ENCODE measurements at places on chromosomes 13 and 19.

DNA sequence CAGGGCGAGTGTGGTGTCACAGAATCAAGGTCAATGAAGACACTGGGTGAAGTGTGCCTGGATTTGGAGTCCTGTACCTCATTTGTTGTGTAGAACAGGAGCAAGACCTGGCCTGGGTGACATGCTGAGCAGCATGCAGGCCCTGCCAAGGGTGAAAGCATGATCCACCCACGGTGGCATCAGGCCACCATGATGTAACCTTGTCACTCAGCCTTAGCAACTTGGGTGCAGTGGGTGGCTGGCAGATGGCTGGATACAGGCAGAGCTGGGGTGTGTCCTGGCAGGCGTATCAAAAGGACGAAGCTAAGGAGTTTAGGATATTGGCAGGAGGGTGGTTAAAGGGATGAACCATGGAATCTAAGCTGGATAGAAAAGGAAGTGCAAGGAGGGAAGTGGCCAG is 10.3 kb downstream of the THSD1 start:
- no peak for DNase-seq

DNA sequence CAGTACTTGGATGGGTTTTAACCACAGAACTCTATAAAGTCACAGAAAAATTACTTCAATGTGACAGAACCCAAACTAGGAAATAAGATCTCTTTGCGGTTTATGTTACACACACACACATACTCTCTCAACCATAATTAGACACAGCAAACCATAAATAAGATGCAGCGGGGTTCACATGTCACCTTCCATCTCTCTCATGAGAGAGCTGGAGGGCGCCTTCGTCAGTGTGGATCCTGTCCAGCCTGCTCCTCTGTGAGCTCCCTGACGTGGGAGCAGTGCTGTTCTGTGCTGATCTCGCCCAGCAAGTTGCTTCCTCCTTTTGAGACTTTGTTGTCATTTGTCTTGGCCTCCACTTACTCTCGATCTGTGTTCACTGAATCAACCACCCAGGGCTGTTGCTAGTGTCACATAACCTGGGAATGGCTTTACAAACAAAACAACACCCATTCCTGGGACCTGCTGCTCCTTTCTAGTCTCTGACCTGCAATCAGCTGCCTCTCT is 204.9 kb upstream of the KL start:
- DNase-seq = no peak

DNA sequence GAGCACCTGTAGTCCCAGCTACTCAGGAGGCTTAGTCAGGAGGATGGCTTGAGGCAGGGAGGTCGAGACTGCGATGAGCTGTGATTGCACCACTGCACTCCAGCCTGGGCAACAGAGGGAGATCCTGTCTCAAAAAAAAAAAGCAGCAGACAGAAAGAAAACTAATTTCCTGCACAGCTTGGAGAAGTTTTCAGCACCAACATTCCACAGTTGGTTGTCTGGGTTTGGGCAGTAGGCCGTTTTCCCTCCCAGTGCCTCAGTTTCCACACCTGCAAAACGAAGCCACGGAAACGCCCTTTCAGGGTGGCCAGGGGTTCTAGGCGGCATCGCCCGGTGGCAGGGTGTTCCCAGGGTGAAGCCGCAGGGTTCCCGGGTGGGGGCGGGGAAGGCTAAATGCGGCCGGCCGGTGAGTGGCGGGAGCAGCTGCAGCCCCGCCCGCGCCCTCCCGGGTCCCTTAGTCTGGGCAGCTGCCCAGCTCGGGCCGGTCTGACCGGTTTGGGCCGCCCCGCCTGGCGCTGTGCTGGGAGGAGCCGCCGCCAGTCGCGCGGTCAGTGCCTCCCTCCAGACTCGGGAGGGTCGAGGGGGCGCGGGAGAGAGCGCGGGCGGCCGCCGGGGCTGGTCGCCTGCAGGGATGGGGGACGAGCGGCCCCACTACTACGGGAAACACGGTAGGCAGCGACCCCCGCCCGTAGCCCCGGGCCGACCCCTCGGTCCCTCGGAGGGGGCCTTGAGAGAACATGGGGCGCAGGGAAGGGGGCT is at the start of gene SLC44A2:
Gene SLC44A2 (plus strand): TSS at position 551 of the 759 bp plus-strand sequence. CDS start 81 bp downstream, at position 632.
- DNase-seq = peak; percentile 21

- DNase-seq = peak; percentile 30
These were observed 18.5 kb downstream of the CYP2A6 start for GRCh38 chr19:40831502-40832430.

DNA sequence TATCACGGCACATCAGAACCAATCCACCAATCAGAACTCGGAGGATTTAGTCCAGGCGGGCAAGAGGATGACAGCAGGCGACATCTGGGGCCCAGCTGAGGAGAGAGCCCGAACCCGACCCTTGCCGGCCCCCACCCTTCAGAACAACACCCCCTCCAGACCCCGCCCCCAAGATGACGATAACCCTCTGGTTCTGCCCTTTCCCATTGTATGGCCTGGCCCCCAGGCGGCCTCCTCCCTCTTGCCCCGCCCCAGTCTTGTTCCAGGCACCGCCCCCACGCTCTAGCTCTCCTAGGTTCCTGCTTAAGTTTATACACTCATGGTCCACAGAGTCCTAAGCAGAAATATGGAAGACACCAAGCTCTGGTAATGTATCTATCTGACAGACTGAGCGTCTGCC is 2.8 kb upstream of the ZNF83 start:
- DNase-seq = no peak

- DNase-seq = no peak
These were observed 85.7 kb downstream of the SHISA2 start for GRCh38 chr13:25966086-25966485.

DNA sequence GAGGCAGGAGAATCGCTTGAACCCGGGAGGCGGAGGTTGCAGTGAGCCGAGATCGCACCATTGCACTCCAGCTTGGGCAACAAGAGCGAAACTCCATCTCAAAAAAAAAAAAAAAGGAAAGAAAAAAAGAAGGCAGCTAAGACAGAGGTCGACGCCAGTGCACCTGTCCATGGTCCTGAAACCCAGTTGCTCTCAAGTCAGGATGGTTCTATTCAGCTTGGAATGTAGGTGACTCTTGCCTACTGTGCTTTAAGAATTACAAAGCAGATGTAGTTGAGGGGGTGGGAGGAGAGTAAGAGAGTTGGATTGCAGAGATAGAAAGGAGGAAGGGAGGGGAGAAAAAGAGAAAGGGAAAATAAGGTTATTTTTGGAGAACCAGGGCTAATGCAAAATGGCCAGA is 18.7 kb downstream of the CACNG7 start:
- peak; percentile 62 for DNase-seq

GRCh38 chr13:74206061-74206561 is 71.9 kb upstream of the KLF12 start:
- DNase-seq = peak; percentile 51

GRCh38 chr13:94479616-94480015 is at the start of gene DCT:
DCT (minus strand) TSS chr13:94479682; CDS start chr13:94479255, 427 bp downstream.
- DNase-seq = peak; percentile 77

DNA sequence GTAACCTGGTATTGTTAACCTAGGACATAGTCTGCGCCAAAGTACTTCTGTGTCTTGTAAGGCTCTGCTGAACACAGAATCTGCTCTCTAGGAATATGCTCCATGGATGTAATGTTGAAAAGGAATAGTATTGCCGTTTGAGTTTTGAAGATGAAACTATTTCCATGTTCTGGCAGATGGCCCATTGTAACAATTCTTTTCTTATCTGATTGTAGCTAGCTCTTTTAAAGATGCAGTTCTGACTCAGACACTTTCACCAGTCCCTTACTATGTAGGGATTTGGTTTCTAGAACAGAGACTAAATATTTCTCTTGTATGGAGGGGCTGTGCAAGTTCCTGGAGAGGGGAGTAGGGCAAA is 185.6 kb downstream of the MTUS2 start:
- DNase-seq = no peak

DNA sequence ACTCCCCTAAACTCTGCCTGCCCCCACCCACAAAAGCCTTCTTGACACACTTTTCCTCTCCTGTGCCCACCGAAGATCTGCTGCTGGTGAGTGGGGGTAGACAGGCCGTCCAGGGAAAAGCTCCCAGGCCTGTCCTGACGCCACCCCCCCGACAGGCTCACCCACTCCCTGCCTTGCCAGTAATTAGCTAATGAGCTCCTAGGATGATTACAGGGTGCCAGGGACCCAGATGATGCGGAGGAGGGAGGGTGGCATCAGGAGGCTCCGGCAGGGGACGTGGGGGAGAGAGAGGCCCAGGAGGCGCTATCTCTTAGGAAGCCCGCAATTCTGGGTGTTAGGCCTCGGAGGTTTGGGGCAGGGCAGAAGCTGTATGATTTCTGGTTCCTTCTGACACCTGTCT is 27.0 kb downstream of the MARK4 start:
- DNase-seq = no peak

- DNase-seq = no peak
These were observed 133.2 kb downstream of the STARD13 start for GRCh38 chr13:33152389-33152788.

DNA sequence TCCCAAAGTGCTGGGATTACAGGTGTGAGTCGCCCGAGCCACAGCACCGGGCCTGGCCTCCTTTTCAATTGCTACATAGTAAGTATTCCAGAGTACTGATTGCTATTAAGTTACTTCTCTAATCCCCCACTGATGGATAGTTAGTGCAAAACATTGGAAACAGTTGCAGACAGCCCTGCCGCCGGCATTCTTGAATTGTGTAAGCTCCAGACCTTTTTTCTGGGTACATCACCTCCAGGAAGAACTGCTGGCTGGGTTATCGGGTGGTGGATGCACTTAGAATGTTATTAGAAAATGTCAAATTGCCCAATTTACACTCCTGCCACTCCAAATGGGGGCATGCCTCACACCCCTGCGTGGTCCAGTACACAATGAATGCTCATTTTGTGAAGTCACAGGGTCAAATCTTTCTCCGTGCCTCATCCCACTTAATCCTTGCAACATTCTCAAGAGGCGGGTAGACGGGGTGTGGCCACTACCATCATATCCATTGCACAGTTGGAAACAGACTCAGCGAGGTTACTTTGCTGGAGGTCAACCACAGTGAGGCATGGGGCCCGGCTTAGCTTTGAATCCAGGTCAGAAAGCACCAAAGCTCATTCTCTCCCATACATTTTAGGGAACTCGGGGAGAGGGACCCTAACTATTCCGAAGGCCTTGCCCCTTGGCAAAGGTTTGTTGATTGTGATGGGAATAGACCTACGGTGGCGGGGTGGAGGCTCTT is 1.0 kb upstream of the KDM4B start:
- DNase-seq = no peak

DNA sequence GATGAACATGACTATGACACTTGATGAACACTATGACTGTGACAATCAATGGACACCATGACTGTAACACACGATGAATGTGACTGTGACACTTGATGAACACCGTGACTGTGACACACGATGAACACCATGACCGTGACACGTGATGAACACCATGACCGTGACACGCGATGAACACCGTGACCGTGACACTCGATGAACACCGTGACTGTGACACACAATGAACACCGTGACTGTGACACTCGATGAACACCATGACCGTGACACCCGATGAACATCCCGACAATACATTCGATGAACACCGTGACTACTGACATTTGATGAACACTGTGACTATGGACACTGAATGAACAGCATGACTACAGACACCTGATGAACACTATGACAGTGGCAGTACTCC is 30.9 kb downstream of the ZFR2 start:
- no peak for DNase-seq

- peak; percentile 36 for DNase-seq
These were observed 53.3 kb downstream of the TEX26 start for GRCh38 chr13:30985637-30986205.

GRCh38 chr13:109779876-109780510 is 6.4 kb downstream of the IRS2 start:
- no peak for DNase-seq

DNA sequence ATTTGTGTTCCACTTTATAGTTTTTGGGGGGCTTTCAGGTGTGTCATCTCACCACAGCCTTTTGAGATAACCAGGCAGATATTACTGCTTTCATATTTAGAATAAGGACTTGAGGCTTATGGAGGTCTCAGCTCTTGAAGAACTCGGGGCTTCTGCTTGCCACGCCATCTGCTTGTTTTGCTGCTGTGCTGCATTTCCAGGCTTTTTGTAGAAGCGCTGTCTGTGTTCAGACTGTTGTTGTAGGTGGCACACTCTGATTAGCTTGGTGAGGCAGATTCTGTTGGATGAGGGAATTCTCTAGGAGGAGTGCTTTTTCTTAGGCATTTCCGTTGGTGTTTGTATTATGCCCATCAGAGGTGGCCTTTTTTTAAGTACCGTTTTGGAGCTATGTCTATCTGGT is 57.2 kb downstream of the WASF3 start:
- no peak for DNase-seq

DNA sequence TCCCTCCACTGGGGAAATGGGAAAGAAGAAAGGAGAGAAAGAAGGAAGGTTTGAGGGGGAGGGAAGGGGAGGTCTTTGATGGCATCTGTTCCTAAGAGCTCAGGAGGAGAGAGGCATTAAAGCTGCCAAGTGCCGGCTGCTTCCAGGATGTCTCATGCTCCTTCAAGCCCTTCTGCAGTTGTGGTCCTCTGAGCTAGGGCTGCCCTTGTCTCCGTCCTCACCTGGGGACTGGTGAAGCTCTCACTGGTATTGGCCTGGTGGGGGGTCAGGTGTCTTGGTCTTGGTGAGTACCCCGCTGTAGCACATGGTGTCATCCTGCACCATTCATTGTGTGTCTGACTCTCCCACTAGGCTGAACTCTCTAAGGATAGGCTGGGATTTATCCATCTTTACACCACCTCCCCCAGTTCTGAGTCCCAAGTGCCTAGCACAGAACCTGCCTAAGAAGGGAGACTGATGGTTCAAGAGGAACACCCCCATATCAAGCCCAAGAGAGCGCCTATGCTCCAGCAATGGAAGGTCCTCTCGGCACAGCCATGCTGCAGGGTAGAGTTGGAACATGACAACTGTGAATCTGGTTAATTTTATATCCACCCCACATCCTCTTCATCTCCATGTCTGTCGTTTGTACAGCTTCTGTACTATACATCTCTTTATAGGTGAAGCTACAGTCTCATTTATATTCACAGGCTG is 83.7 kb downstream of the AKAP11 start:
- DNase-seq = no peak

GRCh38 chr13:43783820-43784219 is 3.0 kb downstream of the ENOX1 start:
- no peak for DNase-seq

DNA sequence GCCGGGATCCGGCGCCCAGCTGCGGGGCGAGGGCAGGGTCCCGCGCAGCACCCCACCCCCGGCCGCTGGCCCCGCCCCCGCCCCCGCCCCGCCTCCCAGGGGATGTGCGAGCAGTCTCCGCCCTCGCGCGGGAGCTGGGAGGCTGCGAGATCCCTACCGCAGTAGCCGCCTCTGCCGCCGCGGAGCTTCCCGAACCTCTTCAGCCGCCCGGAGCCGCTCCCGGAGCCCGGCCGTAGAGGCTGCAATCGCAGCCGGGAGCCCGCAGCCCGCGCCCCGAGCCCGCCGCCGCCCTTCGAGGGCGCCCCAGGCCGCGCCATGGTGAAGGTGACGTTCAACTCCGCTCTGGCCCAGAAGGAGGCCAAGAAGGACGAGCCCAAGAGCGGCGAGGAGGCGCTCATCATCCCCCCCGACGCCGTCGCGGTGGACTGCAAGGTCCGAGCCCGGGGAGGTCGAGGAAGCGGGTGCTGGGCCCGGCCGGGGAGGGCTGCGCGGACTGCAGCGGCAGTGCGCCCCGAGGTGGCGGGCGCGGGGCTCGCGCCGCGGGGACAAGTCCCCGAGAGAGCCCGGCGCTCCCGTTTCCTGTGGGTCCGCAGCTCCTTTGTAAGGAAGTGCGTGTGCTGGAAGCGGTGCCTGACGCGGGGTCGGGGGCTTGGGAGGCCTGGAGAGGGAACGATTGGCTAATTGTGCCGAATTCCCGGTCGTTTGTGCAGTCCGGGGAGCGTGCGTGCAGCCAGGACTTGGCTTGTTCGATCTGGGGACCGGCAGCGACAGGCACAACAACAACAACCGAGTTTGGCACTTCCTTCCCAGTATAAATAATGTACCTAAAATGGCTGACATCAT is at the start of gene ITM2B:
Gene ITM2B (plus strand): TSS at position 161 of the 843 bp plus-strand sequence. CDS start 155 bp downstream, at position 316.
- DNase-seq = no peak
